ENCODE measurements at places on chromosomes 3 and 15.

- no peak for DNase-seq
Observed at GRCh38 chr3:124442463-124442862, 287.8 kb upstream of the UMPS start.

- no peak for DNase-seq
Observed at GRCh38 chr15:33476908-33477307, 166.1 kb downstream of the RYR3 start.

- DNase-seq: no peak
Observed at GRCh38 chr3:8366219-8366810, 135.3 kb upstream of the LMCD1 start.

DNA sequence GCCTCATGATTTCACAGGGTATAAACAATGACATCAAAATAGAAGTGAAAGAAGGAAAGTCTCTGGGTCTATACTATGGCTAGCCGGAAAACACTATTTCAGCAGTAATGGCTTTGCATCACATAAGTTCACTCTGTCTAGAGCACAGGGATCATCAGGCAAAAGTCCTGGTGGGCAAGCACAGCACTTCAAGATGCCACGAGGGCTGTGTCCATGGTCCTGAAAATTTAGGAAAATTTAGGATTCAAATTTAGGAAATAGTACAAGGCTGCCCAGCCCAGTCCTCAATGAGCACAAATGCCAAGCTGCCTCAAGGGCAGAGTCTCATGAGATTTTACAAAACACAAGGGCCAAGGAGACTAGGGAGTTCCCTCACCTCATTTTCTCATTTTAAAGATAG lies 54.1 kb downstream of the RORA start:
- DNase-seq: no peak

DNA sequence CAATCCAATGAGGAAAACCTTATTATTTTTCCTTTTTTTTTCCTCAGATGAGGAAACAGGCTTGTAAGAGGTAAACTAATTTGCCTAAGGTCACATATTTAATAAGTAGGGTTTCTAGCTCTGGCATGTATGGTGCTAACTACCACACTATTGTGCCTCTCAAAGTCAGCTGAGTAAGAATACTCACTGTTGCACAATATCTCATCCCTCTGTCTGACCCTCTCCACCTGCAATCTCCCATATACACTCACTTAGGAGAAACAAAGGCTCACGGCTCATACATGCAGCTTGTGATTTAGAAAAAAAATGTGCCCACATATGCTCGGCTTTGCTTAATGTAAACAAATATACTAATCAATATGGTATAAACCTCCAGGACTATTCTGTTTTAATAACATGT lies 10.4 kb upstream of the ARIH1 start:
- DNase-seq: no peak

GRCh38 chr3:188036375-188037194 lies 117.4 kb upstream of the LPP start:
- DNase-seq: no peak

- no peak for DNase-seq
Observed at GRCh38 chr15:98123834-98124233, 163.3 kb downstream of the ARRDC4 start.

DNA sequence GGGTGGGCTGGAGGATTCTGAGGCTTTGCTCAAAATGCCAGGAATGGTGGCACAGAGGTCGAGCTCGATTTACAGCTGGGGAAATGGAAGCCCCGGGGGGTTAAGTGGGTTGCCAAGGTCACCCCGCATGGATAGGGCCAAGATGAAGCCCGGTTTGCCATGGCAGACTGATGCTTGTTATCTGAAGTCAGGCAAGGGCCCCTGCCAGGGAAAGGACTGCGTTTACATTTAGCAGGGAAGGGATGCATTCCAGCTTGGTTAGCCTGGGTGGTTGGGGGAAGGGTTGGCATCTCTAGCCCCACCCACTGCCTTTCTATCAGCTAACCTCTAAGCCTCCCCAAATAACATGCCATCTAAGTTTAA lies 79.0 kb downstream of the RPLP1 start:
- DNase-seq: no peak

GRCh38 chr15:71219101-71219500 lies 103.8 kb downstream of the THSD4 start:
- DNase-seq: no peak

DNA sequence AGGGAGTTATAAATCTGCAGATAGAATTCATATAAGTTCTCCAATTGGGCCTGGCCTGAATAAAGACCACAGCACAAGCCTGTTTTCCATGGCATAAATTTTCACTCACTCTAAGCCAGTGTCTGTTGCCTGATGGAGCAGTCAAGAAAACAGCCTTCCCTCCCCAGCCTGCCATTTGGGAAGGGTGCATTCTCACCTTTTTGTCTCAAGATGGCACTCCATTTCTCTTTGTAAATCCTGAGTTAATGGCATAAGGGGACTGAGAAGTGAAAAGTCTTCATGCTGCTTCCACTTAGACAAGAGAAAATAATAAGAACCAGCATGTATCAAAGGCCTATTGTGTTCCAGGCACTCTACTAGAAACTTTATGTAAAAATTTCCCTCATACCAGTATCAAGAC lies 115.6 kb upstream of the MANF start:
- no peak for DNase-seq

DNA sequence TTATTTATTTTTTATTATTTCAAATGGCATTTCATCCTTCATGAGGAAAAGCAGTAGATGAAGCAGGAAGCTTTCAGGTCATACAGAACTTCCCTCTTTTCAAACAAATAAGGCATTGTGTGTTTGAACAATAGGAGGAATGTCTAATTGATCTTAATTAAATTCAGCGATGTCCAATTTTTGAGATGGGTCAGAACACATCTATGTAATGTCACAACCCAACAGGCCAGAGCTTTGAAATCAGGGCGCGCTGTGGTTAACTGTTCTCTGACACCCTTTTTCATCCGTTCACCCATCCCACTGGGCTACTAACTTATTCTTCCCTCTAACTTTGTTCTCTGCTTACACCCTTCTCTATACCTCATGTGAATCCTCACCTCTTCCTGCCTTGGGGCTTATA lies 510.5 kb downstream of the FOXP1 start:
- no peak for DNase-seq

DNA sequence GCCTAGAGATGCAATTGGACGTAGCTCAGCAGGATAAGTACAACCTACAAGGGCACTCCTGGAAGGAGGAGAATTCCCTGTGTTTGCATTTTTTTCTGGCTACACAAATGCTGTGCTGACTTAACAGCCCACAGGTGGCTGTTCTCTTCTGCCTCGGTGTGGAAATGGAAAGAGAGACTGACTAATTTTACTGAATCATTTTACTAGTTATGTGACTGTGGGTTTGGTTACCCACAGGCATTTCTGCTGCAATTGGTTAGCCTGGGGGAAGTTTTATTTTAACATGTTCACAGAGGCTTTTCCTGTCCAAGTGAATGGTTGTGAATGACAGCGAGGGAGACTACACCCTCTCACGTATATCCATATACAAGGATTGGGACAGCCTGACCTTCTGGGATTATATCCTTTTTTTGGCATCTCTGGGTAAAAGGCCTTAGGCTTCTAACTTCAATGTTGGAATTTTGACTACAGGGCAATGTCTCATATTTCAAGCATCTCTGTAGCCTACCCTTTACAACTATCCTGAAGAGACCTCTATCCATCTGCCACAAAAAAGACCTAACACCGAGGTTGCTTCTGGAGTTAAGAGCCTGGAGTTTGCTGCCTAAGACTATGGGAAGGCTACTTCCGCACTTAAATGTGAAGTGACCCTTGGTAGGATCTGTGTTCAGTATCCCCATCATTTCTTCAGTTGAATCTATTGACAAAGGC lies 67.2 kb upstream of the TP63 start:
- DNase-seq: no peak

GRCh38 chr3:113212150-113212843 lies 940 bp downstream of the BOC start:
- DNase-seq: no peak

DNA sequence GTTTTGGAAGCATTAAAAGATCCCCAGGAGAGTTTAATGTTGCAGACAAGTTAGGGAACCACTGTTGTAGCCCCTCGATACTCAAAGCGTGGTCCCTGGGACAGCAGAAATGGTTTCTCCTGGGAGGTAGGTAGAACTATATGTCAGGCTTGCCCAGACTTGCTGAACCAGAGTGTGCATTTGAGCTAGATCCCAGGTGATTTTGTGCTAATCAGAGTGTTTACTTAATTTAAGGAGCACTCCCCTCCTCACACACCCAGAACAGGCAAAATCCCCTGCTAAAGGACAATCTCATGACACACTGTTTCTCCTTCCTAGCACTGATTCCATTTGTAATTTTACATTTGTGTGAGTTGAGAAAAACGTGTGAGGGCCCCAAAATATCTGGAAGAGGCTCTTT lies 24.3 kb downstream of the LMCD1 start:
- DNase-seq: no peak

- DNase-seq: no peak
Observed at GRCh38 chr3:177361081-177361938, 164.0 kb upstream of the TBL1XR1 start.

DNA sequence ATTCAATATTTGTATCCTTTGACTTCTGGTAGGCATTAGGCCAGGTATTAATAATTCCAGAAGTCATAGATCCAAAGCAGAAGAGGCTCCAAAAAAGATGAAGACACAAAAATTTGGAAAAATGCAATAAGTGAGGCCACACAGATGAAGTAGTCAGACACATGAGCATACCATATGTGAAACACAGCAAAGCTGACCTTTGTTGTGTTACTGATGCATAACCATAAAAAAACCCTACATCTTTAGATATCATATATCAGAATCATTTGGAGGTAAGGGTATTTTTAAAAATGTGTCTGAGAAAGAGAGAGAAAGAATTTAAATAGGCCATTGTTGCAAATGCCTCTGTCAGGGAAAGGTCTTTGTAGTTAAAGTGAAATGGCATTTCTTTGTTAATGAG lies 314.9 kb downstream of the SLC9A9 start:
- DNase-seq: no peak

DNA sequence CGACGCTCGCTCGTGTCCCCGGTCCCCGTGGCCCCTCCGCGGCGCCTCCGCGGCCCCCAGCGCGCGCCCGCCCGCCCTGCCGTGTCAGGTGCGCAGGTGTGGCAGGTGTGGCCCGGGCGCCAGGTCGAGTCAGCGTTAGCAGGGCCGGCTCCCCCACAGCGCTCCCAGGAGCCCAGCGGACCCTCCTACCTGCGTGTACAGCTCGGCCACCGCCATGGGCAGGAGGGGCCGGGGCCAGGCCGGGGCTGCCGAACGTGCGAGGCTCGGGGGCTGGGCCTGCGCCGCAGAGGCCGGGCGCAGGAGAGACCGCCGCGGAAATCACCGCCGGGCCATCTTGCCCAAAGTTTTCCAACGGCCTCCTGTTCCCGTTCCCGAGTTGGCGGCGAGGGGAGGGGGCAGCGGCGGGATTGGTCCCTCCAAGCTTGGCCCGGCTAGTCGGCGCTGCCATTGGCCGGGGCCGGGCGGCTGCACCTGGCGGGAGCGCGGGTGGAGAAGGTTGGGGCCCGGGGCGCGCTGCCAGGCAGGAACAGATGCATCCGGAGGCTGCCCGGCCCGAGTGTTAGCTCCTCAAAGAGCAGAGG lies at the start of gene MYO5C:
Gene MYO5C, minus strand, starts transcription at position 384 of the 581 bp plus-strand sequence. Its CDS starts 168 bp downstream, at position 216.
- peak; percentile 56 for DNase-seq

GRCh38 chr15:85587707-85588411 lies 206.9 kb downstream of the KLHL25 start:
- no peak for DNase-seq

DNA sequence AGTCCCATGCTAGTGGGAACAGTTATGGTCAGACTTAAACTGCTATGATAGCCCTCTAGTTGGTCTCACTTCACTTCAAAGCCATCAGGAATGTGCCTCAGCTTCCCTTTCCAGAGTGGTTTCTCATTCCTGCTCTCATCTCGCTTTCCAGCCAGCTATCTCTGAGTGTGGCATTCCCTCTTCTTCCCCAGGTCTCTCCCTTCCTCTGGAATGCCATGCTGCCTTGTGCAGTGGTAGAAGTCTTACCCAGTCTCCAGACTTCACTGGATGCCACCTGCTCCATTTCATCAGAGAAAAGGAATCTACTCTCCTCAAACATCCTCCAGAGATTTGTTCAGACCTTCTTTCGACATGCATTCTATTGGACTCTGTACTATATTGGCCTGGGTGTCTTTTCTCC lies 83.0 kb downstream of the AGBL1 start:
- DNase-seq: no peak

DNA sequence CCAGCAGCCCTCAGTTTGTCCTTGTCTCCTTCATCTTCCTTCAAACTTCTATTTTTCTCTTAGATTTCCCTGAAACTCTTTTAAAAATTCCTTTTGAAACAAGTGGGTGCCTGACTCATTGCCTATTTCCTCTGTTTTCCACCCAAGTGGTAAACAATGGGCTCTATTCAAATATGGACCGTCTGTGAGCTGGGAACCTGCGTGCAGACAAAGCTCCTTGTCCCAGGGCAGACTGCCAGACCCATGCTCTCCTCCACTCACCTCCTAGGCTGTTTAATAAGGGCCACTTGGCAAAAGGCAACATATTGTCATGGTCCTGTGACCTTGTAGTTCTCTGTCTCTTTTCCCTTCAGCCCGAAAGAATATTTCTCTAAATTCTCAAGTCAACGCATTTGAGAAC lies 332.7 kb upstream of the THBS1 start:
- no peak for DNase-seq

- no peak for DNase-seq
Observed at GRCh38 chr3:54069961-54070360, 52.4 kb upstream of the CACNA2D3 start.

DNA sequence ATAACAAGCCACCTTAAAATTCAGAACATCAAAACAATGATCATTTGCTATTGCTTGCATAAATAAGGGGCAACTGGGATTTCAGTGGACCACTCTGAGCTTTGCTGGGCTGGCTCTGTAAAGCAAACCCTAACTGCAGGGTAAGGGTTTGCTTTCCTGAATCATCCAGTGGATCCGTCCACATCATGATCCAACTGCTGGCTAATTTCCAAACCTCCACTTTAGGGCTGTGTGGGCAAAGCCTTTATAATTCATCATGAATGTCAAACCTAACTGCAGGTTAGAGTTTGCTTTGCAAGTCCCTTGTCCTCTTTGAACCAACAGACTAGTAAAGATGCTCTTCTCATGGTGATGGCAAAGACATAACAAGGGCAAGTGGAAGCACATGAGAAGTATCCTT lies 76.1 kb downstream of the SYNPR start:
- no peak for DNase-seq

- DNase-seq: no peak
Observed at GRCh38 chr15:45157974-45158373, 28.2 kb downstream of the DUOX1 start.

- no peak for DNase-seq
Observed at GRCh38 chr3:122298239-122298638, 26.8 kb upstream of the CSTA start.

GRCh38 chr3:53807117-53807810 lies 39.0 kb downstream of the CHDH start:
- no peak for DNase-seq

GRCh38 chr3:19711160-19711782 lies 222.7 kb downstream of the EFHB start:
- DNase-seq: no peak

DNA sequence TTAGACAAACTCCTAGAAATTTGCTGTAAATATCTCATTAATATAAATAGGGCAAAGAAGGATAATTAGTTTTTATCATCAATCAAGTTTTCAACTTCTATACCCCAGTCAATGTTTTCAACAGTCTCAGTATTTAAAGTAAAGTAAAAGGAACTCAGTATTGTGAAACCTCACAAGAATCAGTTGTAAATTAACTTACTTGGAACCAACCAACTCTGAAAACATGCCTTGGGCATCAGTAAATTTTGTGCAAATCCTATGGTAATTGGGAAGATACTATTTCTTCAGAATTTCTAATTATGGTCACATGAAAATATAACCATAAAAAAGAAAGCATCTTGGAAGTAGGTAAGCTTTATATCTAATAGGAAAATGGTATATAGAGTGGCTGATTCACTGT lies 1139.0 kb downstream of the TUSC7 start:
- DNase-seq: no peak

All from NCI-H446 treated with DMSO at 0.1 percent for 48 hours (cell line).